ENCODE measurements at places on chromosomes 1 and 21.

DNA sequence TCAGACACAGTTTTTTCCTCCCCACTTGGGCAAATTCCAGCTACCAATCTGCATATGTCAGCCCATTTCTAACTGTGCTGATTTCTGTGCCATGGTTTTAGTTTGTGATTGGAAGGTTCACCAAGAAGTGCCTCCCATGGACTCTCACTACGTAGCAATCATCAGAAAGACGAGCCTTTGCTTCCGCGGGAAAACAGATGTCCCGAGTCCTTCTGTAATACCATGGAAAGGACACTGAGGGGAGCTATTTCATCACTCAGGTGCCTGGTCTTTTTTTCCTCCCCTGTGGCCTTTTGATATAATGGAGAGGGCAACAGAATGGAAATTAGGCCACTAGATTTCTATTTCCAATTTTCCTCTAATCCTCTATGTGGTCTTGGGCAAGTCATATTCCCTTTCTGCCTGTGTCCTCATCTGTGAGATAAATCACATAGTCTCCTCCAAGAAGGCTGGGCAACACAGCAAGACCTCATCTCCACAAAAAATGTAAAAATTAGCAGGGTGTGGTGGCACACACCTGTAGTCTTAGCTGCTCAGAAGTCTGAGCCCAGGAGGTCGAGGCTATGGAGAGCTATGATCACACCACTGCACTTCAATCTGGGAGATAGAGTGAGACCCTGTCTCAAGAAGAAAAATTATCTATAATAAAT, 24.8 kb downstream of the LEMD1 start:
- peak; percentile 84 for DNase-seq

- no peak for DNase-seq
These were observed 22.3 kb downstream of the FOXJ3 start for GRCh38 chr1:42312576-42313212.

GRCh38 chr21:34545079-34545884, 33.3 kb upstream of the KCNE1 start:
- DNase-seq = no peak

DNA sequence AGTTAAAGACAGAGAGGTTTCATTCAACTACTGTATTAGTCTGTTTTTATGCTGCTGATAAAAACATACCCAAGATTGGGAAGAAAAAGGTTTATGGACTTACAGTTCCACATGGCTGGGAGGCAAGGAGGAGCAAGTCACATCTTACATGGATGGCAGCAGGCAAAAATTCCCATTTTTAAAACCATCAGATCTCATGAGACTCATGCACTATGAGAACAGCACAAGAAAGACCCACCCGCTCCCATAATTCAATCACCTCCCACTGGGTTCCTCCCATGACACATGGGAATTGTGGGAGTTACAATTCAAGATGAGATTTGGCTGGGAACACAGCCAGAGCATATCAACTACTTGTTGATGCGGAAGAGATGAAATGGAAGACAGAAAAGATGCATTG, 9.2 kb downstream of the GPR161 start:
- DNase-seq = no peak

DNA sequence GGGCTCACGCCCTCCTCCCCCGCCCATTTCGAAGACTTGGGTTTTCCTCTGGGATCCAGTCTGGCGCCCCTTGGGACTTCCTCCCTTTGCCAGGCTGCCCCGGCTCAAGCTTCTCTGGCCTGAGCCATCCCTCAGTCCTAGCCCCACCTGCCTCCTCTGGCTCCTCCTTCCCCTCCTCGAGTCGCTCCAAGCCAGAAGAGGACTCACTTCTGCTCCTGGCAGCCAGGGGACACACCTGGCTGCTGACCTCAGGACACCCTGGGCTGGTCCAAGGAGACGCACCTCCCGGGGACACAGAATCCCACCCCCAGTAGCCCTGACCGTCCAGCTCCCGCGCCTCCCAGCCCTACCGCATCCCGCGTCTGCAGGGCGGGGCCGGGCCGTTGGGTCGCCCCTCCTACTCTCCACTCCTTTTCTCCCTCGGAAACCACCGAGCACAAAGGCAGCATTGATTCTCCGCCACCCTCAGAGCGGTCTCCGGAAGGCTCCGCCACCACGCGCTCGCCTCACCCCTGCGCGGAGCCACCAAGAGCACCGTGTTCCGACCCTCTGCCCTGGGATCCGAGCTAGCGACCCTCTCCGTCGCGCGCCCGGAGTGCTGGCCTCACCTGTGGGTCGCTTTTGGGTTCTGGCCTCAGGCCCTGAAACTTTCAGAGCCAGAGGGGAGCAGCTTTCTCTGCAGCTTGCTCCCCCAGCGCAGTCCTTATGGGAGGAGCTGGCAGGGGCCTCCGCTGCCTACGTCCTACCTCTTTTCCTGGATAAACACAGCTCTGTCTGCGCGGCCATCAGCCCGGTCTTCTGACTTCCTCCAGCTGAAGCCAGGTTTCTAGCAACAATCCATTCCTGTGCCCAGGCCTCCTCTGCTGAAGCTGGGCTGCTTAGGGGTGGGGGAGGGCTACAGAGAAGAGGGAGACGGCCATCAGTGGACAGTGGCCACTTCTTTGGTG, at the start of gene C2CD4D:
C2CD4D (minus strand) TSS at position 364 of the 947 bp plus-strand sequence. CDS start 831 bp downstream, outside the sequence.
- no peak for DNase-seq

DNA sequence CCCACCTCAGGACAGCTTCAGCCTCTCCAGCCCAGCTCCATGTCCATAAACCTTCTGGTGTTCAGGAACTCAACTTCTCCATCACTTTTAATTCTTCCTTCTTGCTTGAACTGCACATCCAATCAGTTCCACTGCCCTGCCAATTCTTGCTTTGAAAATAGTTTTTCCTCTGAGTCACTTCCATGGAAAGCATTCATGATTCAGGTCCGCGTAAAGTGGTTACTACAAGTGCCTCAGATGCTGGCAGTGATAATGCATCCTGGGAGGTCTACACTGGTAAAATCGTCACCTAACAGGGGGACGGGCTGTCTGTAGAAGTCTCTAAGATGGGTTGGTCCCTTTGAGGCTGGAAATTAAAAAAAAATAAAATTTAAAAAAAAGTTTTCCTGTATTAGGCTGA, 25.9 kb upstream of the RCAN1 start:
- DNase-seq = no peak

- DNase-seq = no peak
These were observed 12.5 kb downstream of the SDC3 start for GRCh38 chr1:30895944-30896660.

DNA sequence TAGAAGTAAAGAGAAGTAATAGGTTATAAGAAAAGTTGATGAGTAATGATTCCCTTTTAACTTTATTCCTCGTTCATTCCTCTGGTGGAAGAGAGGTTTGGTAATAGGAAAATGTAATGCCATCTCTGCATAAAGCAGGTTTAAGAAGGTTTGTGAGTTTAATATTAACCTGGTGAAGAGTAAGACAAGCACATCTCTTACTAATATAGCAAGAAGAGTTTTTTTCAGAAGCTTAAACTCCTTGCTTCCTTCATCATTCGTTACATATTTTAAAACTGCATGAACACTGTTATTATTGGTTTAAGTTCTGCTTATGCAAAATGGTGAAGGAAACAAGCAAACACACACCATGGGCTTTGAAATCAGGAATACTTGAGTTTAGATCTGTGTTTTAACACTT, 9.2 kb upstream of the PLA2G4A start:
- no peak for DNase-seq

- no peak for DNase-seq
These were observed 19.3 kb upstream of the ALDH4A1 start for GRCh38 chr1:18921516-18922251.

DNA sequence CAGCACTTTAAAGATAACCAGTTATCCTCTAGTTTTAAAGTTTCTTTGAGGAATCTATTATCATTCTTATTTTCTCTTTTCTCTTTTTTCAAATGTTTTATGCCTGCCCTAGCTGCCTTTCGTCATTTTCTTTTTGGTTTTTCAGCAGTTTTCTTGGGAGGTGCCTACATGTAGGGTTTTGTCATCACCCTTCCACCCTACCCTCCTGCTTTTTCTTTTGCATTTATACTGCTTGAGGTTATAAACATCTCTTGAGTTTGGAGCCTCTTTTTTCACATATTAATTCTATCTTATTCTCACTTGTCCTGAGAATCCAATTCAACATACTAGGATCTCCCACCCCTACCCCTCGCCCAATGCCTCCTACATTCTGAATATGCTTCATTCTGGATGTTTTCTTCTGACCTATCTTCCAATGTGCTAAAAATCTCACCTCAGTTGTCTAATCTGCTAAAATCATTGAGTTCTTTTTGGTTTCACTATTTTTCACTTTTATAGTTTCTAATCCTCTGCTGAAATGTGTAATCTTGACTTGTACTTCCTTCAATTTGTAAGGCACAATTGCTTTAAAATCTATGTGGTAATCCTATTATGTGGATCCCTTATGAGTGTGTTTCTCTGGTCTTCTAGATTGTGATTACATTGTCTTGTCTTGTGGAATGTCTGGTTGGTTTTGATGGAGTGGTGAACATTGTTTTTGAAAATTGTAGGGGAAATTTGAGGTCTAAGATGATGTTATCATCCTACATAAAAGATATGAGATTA, 38.7 kb downstream of the MIA3 start:
- no peak for DNase-seq

DNA sequence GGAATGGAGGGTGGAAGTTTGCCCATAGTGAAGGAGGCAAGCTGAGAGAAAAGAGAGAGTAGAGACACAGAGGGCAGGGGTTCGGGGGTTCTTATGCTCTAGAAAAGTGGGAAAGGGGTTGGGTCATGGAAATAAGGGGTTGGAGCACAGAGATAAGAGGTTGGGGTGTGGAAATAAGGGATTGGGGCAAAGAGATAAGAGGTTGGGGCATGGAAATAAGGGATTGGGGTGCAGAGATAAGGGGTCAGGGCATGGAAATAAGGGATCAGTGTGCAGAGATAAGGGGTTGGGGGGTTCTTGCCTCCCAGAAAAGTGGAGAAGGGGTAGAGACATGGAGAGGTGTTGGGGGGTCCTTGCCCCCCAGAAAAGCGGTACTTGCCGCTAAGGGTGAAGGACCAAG, 56.2 kb downstream of the SFPQ start:
- DNase-seq = no peak

- no peak for DNase-seq
These were observed 2.8 kb downstream of the UBE2J2 start for GRCh38 chr1:1270813-1271212.

GRCh38 chr1:152926091-152926490, 17.7 kb downstream of the IVL start:
- no peak for DNase-seq

DNA sequence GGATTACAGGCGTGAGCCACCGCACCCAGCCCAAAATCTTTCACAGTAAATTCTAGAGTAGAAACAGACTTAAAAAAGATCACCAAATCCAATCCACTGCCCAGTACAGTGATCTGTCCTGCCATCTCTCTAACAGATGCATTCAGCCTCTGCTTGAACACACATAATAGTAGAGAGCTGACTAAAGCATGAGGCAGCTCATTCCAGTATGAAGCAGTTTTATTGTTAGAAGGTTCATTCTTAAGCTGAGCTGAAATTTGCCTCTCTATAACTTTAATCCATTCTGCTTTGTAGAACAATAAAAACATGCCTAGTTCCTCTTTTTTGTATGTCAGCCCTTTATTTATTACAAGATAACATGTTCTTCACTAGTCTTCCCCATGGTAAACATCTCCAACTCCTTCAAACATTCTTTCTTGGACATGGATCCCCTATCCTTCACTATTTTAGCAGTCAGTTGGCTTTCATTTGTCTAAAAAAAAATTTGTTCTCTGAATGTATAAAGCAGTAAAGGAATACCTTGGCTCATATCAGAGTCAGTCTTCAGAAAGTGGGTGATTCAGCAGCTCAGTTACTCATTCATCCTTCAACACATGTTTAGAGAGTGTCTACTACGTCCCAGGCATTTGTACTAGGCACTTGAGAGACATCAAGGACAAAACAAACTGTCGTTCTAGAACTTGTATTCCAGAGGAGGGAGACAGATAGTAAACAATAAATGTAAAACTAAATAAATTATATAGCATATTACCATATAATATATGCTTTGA, 10.7 kb upstream of the PTBP2 start:
- no peak for DNase-seq

- DNase-seq = no peak
These were observed 4.1 kb upstream of the EVA1B start for GRCh38 chr1:36327421-36328087.

DNA sequence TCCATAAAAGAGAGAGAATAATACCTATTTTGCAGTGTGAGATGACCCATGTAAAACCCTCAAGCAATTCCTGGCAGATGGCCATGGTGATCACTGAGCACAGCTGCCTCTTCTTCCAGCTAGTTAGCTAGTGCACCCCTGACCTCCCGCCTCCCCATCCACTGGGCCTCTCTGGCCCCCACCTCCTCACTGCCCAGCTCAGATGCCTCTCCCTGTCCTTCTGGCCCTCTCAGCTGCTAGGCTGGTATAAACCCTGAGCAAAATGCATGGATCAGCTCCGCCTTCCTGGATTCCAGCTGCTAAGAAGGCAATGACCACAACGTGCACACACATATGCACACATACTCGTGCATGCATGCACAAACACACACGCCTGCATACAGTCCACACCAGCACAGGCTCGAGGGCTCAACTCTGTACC, 117.2 kb downstream of the DMRTB1 start:
- DNase-seq = no peak

DNA sequence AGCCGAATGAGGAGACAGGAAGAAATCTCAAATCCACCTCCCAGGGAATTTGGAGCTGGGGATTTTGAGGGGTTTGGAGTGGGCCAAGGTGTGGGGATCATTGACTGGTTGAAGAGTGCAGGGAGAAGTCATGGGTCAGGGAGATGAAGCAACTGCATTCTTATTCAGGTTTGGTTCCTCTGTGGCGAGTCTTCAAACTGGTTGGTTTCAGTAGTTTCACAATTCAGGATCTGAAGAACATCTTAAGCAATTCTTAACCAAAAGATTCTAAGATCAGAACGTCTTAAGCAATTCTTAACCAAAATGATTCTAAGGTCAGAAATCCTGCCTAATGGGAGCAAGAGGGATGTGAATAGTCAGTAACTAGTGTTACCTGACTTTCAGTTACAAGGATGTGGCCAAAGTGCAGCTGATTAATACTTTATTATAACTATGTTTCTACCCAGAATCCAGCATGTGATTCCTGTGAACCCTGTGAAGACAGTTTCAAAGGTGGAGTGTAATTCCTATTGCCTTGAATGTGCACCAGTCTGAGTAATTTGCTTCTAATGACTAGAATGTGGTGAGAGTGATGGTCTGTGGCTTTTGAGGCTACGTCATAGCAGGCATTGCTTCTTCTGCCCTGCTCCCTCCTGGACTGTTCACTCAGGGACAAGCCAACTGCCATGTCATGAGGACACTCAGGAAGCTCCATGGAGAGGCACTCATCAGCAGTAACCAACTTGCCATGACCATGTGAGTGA, 61.2 kb downstream of the OLFML3 start:
- no peak for DNase-seq

DNA sequence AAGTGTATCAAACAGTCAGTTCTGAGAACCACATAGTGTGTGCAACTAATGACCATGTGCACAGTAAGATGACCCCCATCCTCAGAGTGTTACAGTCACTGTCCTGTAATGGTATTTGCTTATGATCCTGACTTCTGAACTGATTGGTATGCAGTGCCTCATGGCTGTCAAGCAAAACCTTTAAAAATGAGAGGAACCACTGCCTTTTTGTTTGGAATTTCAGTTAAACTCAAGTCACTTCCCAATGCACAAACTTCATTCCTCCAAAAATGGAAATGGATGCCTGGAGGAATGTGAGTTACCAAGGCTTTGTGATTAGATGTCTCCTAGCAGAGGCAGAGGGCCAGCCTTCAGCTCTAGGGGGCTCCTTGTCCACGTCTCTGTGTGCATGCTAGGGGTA, 10.5 kb downstream of the C1orf198 start:
- no peak for DNase-seq
